Activated CD4-positive, alpha-beta T cell treated with anti-CD3 and anti-CD28 coated beads, Interleukin-2, amount 50 U/mL, for 1 hour (primary cell): ENCODE measurements at places on chromosomes 1 and 21.

DNA sequence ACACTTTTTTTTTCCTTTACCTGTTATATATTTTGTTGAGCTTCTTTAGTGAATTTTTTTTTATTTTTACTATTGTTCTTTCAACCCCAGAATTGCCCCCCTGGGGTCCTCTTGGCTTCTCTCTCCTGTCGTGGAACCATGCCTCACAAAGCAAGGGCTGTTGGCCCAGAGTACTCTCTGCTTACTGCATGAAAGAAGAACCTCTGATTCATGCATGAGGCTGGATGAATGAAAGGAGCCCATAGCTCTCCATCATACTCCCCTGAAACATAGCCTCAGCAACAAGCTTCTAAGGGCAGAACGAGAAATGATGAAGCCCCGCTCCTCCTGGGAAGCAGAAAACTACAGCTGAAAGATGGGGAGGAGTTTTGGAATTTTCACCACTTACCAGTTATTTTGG, 1441.0 kb downstream of the BRINP3 start:
- DNase-seq: no peak

GRCh38 chr1:94275083-94275482, 37.7 kb upstream of the ARHGAP29 start:
- no peak for DNase-seq

GRCh38 chr21:32800056-32800455, 28.5 kb upstream of the PAXBP1 start:
- DNase-seq: no peak

- DNase-seq: no peak
Measured at GRCh38 chr1:180451504-180451903, 50.9 kb downstream of the ACBD6 start.

GRCh38 chr1:32350785-32351398, 11.4 kb downstream of the FAM229A start:
- DNase-seq: peak; percentile 77

- no peak for DNase-seq
Measured at GRCh38 chr21:21971384-21971783, 973.2 kb downstream of the NCAM2 start.

GRCh38 chr1:78102082-78102481, 56.3 kb downstream of the GIPC2 start:
- no peak for DNase-seq

GRCh38 chr1:145720878-145721671, 1.8 kb downstream of the CD160 start:
- peak; percentile 66 for DNase-seq

DNA sequence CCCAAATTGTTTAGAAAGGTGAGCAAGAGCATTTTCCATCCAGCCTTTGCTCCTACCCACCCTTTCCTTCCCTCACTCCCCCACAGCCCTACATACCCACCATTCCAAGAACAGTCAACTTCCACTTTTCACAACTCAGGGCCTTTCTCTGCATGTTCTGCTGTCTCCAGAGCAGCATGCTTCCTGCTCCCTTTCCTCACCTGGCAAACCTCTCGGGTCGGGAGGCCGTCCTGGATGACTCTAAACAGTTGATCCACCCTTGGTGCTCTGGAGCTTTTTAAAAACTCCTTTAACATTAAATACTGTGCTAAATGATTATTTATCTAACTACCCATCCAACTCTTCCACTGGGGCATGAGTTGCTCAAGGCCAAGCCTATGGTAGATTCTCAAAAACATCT, 200.6 kb downstream of the SETD4 start:
- no peak for DNase-seq

- peak; percentile 26 for DNase-seq
Measured at GRCh38 chr1:51189421-51190073, 46.5 kb upstream of the RNF11 start.

DNA sequence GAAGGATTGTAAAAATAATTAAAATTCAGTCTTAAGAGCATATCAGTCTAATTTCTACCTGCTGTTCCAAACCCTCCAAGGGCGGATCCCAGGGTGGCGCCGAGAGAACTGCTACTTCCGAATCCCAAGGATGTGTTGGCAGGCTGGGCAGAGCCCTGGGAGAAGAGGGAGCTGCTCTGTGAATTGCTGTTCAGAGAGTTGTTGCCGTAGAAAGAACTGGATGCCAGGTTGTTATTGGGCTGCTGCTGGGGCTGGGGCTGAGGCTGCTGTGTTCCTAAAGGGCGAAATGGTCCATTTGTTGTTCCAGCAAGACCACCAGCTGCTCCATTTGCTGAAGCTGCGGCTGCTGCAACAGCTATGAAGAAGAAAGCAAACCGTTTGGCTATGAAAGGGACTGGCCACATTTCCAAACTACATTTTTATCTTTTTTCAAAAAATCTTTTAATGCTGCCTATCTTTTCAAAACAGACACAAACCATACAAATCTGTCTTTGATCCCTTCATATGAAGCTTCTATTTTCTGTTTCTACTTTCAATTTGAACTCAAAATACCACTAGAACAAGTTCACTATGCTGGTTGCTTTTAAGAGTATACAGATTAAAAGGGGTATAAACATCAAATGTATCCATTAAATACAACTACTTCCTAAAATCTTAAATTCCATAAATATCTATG, 57.5 kb upstream of the SDC3 start:
- no peak for DNase-seq

DNA sequence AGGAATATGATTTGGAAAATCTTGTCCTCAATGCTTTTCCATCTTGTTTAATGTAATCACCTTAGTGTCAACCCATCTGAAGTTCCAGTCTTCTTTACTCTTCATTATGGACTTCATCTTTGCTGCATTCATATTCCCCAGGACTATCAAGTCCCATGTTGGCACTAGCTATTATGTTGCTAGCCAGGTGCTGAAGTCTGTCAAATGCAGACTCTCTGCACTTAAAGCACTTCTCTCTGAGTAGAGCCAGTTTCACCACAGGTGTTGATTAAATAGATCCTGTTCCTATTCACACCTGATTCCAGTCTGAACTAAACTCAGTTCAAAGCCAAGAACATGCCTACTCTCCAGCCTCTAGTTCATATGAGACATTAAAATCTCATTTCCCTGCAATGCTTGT, 75.0 kb upstream of the PKN2 start:
- no peak for DNase-seq

DNA sequence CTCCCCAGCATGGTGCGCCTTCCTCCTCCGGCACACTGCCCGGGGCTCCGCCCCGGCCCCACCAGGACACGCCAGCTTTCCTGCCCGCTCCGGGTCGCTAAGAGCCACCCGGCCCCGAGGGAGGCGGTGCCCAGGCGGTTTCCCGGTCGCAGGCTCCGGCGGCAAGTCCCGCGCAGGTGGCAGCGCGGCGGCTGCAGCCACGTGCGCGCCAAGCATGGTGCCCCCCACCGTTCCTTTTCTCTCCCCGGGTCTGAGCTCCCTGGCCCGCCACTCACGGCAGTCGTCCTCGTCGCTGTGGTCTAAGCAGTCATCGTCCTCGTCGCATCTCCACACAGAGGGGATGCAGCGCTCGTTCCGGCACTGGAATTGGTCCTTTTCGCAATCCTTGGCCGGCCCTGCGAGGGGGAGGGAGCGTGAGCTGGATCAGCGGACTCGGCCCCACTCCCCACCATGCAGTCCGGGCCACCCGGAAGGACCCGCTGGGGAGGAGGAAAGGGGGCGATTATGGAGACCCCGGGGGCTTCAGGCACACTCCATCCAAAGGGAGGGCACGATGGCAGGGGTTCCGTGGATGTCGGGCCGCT, 1.2 kb downstream of the LRP8 start:
- DNase-seq: peak; percentile 8

- no peak for DNase-seq
Measured at GRCh38 chr1:100528871-100529270, 9.1 kb upstream of the GPR88 start.

DNA sequence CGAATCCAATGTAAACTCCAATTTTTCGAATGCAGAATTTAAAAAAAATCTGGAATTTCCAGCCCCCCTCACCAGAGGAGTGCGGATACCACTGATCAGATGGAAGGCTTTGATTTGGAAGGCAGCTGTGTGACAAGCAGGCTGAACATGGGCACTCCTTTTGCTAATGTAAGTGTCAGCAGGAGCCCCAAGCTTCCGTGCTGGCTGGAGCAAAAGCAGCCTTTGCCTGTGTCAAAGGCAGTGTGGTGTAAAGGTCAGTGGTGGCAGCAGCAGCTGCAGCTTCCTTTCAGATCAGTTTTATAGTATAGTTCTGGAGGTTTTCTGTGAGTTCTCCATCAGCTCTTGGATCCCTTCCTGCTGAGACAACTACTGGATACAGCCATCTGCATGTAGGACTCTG, 259.9 kb downstream of the CTH start:
- no peak for DNase-seq

GRCh38 chr1:114262337-114262736, 108.7 kb upstream of the SYT6 start:
- no peak for DNase-seq

DNA sequence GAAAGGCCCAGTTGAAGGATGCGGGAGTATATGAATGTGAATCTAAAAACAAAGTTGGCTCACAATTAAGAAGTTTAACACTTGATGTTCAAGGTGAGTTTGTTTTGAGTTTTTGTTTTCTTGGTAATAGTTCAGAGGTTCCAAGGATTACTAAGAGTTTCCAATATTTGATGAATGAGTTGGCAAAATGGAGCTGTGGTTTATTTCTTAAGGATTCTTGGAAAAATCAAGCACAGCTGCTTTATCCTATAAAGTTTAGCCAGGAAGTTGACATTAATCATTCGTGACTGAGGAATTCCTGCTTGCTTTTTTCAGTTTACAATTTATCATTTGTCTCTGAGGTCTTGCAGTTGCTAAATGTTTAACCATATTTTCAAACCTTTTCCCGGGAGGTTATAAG, 15.1 kb downstream of the VCAM1 start:
- no peak for DNase-seq

DNA sequence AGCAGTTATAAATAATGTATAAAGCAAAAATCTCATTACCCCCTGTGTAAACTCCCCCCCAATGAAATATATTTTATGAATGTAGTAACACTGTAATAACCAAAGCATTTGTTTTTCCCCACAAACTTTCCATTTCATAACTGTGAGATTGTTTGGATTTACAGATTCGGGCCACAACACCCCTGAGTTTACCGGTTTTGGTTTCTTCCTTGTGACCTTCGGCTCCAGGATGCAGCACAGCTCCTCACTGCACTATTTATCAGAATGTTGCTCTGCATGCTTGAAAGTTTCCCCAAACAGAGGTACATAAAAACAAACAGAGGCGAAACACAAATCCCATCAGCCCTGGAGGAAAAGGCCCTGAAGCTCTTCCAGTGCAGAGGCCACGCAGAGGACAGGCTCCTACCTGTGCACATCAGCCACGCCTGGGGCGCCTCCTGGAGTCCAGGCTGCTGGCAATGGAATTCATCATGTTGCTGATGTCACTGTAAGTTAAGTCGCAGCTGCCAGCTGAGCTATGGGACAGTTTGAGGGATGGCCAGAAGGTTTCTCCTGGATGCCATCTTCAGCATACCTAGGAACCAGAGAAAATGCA, 122.0 kb downstream of the LMO4 start:
- peak; percentile 6 for DNase-seq

- no peak for DNase-seq
Measured at GRCh38 chr1:163706915-163707314, 385.2 kb downstream of the NUF2 start.

DNA sequence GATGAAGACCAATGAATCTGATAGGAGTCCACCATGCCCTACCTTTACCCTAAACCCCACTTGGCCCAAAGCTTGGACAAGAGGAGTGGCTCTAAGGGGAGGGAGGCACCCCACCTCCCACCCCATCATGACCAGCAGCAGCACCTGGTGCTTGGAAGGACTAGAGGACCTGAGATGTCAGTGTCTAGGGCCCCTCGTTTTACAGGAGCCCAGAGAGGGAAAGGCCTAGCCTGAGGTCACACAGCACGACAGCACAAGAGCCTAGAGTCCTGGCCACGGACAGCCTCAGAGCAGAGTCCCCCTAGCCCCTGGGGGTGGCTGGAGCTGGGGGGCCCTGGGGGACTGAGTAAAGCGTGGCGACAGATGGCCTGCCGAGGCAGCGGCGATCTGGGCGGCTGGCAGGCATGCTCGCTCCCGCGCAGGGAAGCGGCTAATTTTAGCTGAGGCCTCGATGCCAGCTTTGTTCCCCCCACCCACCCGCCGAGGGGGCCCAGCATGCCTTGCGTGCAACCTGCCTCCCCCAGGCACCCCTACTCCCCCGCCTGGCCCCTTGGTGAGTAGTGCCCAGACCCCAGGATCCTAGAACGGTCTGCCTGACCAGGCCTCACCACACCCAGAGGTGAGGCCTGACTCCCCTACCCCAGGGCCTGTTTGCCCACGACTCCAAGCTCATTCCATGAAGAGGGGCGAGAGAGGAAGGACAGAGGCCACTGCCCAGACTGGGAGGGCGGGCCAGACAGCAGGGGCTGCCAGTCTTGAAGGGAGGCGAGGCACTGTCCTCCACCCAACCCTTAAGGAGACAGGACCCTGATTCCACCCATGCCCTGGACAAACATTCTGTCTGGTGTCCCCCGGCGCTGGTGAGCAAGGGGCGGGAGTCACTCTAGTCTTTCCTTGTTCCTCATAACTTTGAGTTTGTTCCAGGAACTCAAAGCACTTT, 39.0 kb downstream of the AHDC1 start:
- no peak for DNase-seq
